ENCODE measurements at places on chromosomes 5 and 9.

DNA sequence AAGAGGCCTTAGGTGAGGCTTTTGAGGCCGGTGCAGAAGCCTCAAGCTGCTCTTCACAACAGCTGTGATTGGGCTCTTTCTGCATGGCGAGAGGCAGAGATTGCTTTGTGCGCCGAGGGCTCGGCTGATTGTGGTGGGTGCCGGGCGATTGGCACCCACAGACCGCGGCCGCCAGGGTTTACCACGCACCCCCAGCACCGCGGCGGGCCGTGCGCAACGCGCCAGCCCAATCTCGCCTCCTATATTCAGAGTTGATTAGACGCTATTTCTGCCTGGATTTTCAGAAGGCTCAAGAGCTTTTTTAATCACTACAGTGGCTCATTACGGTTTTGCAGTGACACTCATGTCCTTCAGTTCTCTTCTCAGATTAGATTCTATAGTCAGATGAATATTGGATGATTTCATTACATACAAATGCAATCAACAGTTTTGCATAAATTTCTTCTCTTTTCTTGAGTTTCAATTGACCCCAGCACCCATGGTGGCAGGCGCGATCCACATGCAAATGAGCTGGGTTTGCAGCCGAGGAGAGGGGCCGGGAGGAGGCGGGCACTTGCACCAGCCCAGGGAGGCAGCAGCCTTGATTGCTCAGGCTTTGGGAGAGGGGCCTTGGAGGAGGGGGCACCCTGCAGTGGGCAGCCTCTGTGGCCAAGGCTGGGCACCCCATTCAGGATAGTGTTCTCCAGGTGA lies 33.8 kb upstream of the PTGS1 start:
- no peak for DNase-seq

DNA sequence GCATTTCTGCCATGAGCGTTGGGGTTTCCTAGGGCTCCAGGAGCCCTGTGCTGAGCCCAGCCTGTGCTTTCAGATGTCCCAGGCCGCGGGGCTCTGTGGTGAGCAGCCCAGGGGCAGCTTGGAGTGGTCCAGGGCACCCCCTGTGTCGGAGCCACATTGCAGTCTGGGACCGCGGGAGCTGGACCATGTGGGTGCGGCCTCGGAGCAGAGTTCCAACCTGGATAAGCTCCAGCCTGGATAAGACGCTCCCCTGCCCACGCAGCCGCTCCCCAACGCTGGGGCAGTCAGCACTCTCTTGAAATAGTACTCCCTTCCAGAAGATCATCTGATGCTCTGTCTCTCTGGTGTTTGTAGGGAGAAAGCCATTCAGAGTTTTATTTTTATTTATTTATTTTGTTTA lies 111.1 kb downstream of the WNK2 start:
- no peak for DNase-seq

DNA sequence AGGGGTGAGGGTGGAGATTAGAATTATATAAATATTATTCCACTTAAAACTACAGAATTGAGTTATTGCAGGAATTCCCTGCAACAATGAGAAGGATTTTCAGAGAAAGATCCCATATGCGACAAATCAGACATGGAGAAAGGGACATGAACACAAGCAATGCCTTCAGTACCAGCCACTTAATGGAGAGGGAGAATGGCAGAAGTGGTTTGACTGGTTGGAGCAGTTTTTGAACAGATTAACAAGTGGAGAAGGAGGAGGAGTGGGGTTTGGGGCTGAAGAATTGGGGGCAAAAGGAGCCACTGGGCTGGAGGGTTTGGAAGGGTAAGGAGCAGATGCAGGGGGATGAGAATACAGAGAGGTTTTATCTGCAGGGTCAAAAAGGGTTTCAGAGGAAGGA lies 620.9 kb upstream of the PTPRD start:
- DNase-seq, result no peak

DNA sequence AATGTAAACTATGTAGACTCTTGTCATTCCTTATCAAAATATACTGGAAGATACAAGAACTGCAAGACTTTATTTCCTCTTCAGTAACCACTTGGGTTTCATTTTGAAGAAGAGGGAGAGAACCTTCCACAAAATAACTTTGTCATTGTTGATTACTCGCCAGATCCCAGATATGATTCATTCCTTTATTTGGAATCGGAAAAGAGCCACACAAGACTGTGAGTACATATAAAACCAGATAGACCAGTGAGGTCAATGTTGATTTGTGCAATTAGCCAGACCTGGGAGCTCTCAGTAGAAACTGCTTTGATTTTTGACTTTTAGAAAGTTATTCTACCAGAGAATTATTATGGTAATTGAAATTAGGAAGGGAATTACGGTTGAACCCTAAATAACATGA lies 146.1 kb downstream of the TMEM167A start:
- DNase-seq, result no peak

DNA sequence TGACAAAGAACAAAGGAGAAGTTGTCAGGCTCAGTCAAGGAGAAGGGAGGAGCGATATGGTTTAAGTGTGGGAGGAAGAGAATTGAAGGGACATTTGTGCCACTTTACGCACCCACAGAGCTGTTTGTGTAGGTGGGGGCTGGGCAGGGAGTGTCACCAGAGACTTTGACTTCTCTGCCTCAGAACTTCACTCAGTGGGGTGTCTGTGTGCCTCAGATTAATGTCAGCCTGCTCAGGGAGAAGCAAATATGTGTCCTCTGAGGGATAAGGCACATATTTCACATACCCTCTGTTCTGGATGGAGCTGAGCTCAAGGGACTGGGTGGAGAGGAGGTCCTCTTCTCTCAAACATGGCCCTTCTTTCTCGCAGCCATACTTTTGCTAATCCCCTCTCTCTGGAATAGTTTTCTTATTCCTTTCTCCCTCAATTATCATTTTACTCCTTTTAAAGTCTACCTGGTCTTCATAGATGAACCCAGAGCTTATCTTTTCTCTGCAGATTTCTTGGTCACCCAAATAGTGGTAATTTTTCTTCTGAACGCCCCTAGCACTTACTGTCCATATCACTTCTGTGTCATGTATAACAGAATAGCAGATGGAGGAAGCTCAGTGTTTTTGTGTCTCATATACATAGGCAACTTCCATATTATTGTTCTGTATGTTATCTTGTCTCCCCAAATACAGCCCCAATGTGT lies 77.0 kb downstream of the IQGAP2 start:
- DNase-seq, result peak; percentile 35

DNA sequence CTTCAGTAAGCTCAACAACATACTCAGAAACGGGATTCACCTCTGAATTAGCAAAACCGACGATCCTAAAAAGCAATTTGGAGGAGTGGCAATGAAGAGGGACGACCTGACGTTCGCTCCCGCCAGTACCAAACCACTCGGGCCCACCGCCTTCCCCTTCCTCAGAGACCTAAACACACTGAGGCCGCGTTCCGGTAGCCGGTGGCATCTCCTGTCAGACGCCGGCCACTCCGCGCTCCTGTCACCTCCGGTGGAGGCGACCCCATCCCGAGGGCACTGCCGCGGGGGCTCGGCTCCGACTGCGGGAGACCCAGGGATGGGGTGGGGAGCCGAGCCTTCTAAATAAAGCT lies 617 bp downstream of the PPP6C start:
- no peak for DNase-seq
